Myometrial cell (primary cell): ENCODE measurements at places on chromosomes 7 and 10. TPM values are rescaled to one million over a fixed set of nuclear protein-coding genes. Genes with fewer than 3 reads are reported as not detected.

HOXA2 gene
- 0.53 TPM in 1 of 2 replicates, not detected in the other for total RNA-seq

NUTM2E gene
- not detected in 2 replicates for total RNA-seq

FAM241B gene
- total RNA-seq: 0.18 and 0.29 TPM in 2 replicates

SNX8 gene
- total RNA-seq: 34.2 and 58.2 TPM in 2 replicates

AKR1B15 gene
- total RNA-seq: not detected in 2 replicates

GIMAP8 gene
- not detected in 2 replicates for total RNA-seq

ACTL6B gene
- not detected in 2 replicates for total RNA-seq

ITGB1 gene
- total RNA-seq: 1,363 and 1,738 TPM in 2 replicates

C7orf33 gene
- total RNA-seq: not detected in 2 replicates

MRLN gene
- not detected in 2 replicates for total RNA-seq

SYT15B gene
- not detected in 2 replicates for total RNA-seq

POU6F2 gene
- total RNA-seq: not detected in 2 replicates

ACTR3C gene
- total RNA-seq: 4.6 TPM in 1 of 2 replicates, not detected in the other
